DMS53 (cell line): ENCODE measurements at places on chromosomes 4 and X.

DNA sequence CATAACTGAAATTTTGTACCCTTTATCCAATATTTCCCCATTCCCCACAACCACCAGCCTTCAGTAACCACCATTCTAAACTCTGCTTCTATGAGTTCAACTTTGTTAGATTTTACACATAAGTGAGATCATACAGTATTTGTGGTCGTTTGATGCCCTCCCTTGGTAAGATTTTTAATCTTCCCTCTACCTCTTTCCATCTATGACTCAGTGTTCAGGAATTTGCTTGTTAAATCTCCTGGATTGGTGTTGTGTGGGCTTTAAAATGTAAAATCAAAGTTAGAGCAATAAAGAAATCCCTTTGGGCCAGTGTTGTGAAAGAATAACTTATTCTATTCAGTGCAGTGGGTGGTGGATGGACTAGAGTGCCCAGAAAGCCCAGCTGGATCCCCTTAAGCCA, 37.4 kb downstream of the SLC16A2 start:
- peak; percentile 11 for DNase-seq

DNA sequence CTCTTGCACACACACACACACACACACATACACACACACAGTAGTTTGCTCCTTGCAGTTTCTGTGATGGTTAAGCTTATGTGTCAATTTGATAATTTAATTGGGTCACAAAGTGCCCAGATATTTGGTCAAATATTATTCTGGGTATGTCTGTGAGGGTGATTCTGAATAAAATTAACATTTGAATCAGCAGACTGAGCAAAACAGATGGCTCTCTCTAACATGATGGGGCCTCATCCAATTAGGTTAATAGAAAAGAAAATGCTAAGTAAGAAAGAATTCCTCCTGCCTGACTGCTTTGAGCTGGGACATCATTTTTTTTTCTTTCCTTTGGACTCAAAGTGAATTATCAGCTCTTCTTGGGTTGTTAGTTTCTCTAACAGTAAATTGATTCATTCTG, 191.2 kb upstream of the INTU start:
- no peak for DNase-seq

DNA sequence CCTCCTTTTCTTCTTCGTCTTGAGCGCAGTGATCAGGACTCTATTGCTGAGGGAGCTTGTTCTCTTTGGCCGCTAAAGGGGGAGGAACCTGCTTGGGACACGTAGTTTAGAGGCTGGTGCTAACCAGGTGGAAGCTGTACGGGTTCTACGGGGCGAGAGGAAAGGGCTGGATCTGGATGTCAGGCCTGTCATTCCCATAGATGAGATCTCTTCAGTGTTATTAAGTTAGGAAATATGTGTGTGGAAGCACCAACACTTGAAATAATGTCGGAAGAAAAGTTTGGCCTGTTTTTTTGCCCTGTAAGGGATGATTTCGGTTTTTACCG, 643 bp downstream of the SRP72 start:
- DNase-seq = peak; percentile 71

DNA sequence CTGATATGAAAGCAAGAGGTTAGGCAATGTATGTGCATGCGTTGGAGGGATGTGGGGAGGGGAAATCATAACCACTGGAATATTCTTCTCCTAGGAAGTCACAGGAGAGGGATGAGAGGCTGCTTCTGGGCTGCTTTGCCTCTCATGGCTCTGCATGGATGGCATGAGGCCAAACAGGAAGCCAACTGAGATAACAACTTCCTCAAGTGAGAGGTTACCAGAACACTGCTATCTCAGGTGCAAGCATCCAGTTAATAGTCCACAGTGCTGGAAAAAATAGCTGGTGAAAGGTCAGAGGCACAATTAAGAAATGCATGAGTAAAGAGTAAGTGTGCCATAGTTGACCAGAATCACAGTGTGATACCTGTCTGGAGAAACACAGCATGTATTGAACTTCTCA, 113.3 kb downstream of the ELOVL6 start:
- DNase-seq = peak; percentile 82
